Kasumi-1 (cell line): ENCODE measurements at places on chromosomes 11 and 22.
A peak's percentile ranks its signal among the peaks of the same experiment; 100 is the strongest.

- no peak for DNase-seq
Observed at GRCh38 chr11:20161923-20162744, 1.9 kb upstream of the DBX1 start.

GRCh38 chr22:43923631-43924464, at the start of gene PNPLA3:
Gene PNPLA3 (plus strand): TSS chr22:43923805. CDS start chr22:43923912, 107 bp downstream.
- DNase-seq, result peak; percentile 22

DNA sequence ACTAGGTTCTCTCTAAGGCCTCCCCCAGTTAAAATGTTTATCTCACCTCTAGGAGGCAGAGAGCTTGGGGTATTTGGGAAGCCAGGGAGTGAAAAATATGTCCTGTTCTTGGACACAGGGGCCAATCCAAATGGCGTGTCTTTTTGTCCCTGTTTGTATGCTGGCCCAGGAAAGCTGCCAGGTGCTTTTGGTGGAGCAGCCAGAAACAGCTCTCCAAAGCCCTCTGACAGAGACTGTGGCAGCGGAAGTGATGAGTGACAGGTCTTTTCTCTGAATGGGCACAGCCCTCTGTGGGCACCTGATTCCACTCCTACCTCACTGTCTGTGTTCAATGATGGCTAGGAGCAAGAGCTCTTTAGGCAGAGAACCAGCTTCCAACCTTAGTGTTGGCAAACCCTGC, 106.4 kb upstream of the KIRREL3 start:
- DNase-seq, result no peak

DNA sequence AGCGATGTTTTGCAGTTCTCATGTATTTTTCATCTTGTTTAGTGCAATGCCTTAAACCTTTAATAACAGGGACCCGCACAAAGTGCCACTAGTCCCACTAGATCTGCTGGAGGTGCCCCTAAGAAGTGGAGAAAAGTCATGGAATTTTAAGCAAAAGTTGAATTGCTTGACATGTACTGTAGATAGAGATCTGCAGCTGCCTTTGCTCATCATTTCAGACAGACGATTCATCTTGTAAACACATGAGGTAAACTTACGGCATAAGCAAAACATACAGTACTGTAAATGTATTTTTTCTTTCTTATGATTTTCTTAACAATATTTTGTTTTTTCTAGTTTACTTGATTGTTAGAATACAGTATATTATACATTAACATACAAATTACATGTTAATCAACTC, 295.6 kb downstream of the CASP12 start:
- no peak for DNase-seq

GRCh38 chr22:43636086-43636485, 176.0 kb downstream of the EFCAB6 start:
- no peak for DNase-seq

DNA sequence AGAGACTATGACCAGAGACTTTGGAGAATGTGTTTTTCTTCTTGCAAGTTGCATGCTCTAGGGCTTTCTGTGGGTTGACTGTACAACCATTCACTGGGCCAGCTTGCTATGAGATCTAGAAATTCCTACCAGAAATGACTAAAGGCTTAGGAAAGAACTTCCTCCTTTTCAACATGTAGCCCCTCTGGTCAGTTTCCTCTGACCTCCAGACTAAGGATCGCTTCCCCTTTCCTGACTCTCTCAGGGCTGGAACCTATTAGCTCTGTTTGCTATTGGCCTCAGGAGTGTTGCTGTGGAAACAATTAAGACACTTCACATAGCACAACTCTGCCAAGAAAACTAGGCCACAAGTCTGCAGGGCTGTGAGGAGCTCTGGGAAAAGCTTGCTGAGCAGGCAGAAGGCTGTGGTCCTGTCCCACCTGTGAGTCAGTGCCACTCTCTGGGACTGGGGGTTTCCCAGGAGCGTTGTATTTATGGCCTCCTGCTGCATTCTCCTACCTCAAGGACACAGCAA, 10.7 kb downstream of the CRY2 start:
- DNase-seq, result peak; percentile 8

DNA sequence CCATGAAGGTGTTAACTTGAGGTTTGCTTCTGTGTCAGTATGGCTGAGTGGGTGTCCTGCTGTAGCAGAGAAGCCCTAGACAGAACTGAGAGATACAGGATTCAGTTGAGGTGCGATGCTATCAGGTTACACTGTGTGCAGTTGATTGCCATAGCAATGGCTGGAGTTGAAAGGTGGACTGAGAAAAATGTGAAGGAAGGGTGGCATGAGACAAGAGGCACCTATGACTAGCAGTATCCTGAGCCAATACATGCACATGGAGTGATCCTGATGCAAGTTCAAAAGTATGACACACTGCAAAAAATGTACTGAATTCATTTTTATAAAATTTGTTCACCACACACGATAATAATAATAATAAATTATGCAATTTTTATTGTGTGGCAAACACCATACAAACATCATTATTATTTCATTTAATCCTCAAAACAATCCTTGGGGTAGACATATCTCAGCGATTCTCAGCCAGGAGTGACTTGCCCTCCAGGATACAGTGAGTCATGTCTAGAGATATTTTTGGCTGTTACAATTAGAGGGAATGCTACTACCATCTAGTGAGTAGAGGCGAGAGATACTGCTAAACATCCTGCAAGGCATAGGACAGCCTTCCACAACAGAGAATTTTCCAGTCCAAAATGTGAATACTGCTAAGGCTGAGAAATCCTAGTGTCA, 3.9 kb upstream of the PIWIL4 start:
- peak; percentile 25 for DNase-seq

DNA sequence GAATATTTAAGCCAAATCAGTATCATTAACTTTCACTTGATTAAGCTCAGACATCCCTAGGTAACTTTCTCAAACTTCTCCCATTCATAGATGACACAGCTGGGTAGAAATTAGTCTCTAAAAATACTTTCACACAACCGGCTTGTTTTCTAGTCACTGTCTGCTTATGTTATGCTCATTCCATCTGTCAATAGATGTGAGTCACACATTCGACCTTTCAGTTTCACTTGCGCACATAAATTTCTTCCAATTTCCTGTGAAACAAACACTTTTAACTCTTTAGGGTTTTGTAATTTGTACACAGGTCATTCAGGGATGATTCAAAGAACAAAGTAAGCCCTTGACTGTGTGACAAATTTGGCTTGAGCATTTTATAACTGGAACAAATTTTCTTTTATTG, 723.0 kb downstream of the KCNA4 start:
- DNase-seq, result no peak

GRCh38 chr11:18280438-18281045, 14.5 kb downstream of the SAA1 start:
- DNase-seq, result no peak

- DNase-seq, result no peak
Observed at GRCh38 chr11:64583296-64584262, 7.4 kb upstream of the SLC22A12 start.

DNA sequence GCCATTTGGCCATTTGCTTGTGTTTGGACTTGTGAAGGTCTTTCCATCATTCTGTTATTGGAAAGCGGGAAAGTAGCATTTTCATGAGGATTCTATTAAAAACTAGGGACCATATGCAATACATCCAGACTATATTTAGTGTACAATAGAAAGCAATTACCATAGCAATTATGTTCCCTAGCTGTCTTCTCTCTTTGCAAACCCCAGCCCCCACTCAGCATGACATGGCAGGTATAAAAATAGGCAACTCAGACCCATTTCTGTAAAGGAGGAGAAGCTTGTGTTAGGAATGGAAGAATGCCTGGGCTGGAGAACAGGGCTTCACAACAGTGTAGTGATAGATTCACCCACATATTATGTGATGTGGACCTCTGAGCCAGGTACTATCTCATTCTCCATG, 12.4 kb downstream of the OR51B6 start:
- no peak for DNase-seq

DNA sequence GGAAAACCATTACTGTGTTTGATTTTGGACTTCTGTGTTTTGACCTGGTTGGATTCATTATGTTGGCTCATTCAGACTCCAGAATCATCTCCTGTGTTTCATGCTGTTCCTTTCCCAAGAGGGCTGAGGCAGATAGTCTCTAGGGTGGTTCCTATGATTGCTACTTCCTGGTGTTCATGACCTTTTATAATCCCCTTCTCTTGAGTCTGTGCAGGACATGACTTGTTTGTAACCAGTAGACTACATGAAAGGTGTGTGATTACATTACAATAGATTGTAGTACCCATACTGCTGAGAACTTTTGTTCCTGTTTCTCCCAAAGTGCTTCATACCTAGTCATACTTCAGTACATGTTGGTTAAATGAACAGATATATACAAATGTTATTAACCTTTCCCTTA, 700.6 kb downstream of the METTL15 start:
- DNase-seq, result no peak

DNA sequence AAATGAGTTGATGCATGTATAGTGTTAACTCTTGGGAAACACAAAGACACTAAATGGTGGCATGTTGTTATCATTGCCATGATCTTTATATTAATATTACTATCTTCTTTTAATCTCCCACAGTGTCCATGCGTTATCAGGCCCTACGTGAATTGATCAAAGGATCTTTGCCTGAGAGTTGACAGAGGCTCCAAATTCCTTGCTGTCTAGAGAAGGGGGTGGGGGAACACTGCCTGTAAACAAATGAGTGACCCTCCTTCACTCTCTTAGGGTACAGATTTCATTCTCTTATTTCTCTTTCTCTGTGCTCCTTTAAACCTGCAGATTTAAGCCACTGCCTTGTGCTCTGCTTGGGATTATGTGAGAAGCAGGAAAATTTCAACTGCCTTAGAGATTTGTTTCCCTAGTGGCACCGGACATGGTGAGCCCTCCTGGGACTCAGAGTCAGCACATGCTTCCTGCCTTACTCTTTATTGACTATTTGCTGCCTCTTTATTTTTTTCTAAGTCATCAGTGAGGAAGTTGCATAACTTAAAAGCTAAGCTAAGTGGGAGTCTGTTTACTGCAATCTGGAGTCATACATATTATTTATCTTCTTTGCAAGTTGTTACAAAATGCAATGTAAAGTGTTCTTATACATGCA, 122.9 kb downstream of the MAML2 start:
- DNase-seq, result peak; percentile 7

GRCh38 chr11:47391077-47391583, 12.8 kb upstream of the SPI1 start:
- no peak for DNase-seq

DNA sequence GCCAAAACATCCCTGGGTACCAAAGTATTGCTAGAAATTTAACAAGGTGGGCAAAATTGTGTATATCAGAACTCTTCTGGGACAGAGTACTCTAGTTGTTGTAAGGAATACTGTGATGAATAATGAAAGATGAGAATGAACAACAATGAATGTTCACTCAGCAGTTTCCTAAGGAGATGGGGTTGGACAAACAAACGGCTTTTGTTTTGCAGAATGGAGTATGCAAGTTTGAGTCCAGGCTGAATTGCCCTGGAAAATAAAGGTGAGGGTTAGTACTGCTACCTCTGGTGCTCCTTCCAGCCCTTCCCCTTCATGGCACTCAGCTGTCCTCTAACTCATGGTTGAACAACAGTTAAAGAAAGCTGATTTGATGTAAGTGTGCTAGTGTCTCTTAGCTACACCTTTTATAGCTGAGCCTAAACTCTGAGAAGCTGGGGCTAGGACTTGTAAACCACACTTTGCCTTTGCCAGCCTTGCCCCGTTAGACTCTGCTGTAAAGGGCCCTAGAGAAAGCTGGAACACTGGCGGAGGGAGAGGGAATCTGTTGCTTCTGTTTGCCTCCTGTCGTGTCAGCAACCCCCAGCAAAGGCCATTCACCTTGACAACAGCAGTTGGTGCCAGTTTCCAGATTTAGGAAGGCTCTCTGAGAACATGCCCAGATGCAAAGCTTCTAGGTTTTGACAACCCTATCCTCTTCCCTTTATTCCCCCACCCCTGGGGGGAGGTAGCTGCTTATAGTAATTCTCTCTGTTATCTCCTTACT, 41.2 kb upstream of the POLD3 start:
- no peak for DNase-seq

- DNase-seq, result no peak
Observed at GRCh38 chr11:75267171-75267970, 26.8 kb downstream of the TPBGL start.

- peak; percentile 91 for DNase-seq
Observed at GRCh38 chr22:36017651-36018091, 11.0 kb downstream of the RBFOX2 start.

DNA sequence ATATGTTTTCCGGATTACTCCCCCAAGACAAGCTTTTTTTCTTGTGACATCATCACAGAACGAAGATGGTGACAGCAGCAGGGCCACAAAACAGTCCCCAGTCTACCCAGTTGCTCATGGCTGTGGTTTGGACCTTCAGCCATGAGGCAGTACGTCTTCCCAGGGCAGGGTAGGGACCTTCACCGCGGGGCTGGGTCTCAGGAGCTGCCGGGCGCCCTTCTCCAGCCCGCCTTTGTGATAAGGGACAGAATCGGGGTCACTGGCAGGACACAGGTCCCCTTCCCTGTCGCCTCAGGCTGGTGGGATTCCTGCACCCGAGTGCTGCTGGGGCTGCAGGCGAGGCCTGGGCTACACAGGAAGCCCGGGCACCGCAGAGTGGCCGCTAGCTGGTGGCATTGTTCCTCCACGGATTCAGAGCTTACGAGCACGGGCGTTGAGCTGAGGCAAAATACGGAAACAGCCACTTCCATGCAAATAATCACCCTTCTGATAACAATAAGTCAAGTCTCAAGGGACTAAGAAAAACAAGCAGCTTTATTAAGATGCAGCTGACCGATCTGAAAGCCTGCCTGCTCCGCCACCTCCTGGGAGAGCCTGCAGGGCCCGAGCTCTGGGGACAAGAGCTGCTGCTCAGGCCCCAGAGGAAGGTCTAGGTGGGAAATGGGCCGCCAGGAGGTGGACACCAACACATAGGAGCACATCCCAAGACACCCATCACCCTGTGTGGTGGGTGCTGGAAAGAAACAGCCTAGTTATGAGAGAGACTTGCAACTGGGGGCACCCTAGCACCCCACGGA, 12.3 kb downstream of the TBX1 start:
- peak; percentile 48 for DNase-seq

- no peak for DNase-seq
Observed at GRCh38 chr11:83639995-83640758, 354.0 kb upstream of the CCDC90B start.

DNA sequence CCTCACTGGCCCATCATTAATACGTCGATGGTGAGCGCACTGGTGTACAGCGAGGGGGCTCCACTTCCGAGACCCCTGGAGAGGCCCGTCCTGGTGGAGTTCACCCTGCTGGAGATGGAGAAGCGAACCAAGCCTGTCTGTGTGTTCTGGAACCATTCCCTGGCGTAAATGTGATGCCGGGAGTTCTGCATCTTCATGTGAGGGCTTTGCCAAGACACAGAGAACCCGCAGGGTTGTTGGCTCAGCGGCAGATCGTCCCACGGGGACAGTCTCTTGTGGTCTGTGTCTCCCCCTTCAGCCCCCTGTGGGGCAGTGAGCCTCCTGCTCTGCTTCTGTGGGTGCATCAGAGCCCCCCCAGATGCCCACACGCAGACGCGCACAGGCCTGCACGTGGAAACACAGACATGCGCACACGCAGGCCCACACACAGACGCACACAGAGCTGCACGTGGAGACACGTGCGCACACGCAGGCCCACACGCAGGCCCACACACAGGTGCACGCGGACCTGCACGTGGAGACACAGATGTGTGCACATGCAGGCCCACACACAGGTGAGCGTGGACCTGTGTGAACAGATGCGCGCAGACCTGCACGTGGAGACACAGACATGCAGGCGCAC, 55.8 kb upstream of the PRODH start:
- DNase-seq, result no peak

GRCh38 chr22:42803389-42803788, 53.7 kb downstream of the ARFGAP3 start:
- no peak for DNase-seq
